ENCODE measurements at places on chromosomes 7 and 10. TPM values are rescaled to one million over a fixed set of nuclear protein-coding genes. Genes with fewer than 3 reads are reported as not detected.

Gene MUC12
- not detected for total RNA-seq

Gene AKR1C1
- 203 TPM for total RNA-seq

DNA sequence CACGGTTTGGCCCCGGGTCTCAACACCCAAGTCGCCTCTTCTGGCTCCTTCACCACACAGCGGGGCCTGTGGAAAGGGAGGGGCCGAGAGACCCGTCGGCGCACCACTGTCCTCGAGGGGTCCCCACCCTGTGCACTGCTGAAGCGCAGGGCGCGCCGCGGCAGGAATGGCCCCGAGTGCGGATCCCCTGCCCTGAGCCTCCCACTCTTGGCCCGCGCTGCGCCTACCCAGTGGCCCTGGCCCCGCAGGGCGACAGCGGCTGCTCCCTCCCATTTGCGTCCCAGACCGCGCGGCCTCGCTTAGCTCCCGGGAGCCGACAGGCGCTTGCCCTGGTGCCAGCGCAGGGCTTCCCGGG is 2.1 kb upstream of the SFMBT2 start:
- no peak for DNase-seq

GRCh38 chr10:48760983-48761382 is 76.3 kb downstream of the WDFY4 start:
- no peak for DNase-seq

GRCh38 chr7:135943134-135943879 is 33.9 kb downstream of the MTPN start:
- DNase-seq: no peak

DNA sequence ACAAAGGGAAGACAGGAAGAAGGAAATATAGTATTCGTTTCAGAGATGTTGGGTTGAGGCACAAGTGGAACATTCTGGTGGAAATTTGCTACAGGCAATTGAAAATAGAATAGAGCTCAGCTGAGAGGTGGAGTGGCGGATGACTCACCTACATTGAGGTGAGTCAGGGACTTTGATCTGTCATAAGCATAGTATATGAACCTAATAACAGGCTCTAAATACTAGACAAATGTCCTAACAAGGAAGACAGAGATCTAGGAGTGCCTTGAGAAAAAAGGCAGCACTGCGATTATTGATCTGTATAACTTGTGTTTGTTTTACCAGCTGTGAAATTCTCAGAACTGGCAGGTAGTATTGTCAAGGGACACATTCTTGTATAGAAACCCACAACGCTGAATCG is 907 bp upstream of the IFRD1 start:
- peak; percentile 54 for DNase-seq

- DNase-seq: no peak
Observed at GRCh38 chr10:67017218-67017617, 91.4 kb downstream of the LRRTM3 start.

DNA sequence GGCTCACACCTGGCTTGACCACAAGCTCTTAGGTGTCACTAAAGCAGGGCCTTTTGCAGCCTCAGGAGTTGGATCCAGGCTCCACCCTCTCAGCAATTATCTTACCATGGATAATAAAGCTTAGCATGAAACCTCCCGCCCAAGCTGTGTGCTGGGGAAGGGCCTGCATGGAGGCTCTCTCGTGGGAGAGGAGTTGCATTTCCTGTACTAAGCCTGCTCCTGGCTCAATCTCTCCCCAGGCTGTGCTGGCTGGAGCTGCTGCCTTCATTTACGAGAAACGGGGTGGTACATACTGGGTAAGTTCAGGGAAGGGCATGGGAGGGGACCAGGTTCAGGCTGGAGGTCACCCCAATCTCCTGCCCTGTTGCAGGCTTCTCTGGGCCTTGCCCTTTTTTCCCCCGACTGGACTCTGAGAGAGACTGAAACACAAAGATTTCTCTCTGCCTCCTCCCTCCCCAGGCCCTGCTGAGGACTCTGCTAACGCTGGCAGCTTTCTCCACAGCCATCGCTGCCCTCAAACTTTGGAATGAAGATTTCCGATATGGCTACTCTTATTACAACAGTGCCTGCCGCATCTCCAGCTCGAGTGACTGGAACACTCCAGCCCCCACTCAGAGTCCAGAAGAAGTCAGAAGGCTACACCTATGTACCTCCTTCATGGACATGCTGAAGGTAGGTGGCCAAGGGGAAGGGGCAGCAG is 2.7 kb downstream of the TMEM176A start:
- no peak for DNase-seq

Measured in gastrocnemius medialis (tissue), 4 donors.